ENCODE measurements at places on chromosomes 3 and 15. TPM values are rescaled to one million over a fixed set of nuclear protein-coding genes. Genes with fewer than 3 reads are reported as not detected.

Gene BNC1
- not detected for total RNA-seq

DNA sequence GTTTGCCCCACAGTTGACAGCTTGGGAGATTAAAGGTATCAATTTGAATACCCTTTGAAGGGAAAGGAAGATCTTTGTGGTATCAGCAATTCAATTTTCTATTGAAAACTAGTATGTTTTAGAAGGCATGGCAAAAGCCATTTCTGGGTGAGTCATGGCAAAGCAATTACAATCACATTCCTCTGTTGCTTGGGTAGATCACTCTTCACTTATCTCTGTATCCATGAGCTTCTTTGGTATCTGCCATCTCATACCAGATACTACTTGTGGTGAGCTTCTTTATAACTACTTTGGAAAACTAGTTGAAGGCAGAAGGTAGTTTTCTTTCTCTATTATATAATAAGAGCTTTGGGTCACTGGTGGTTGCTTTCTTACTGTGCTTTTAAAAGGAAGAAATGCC lies 28.3 kb upstream of the LSAMP start:
- DNase-seq: no peak

Gene PSTPIP1
- 0.46 TPM for total RNA-seq

DNA sequence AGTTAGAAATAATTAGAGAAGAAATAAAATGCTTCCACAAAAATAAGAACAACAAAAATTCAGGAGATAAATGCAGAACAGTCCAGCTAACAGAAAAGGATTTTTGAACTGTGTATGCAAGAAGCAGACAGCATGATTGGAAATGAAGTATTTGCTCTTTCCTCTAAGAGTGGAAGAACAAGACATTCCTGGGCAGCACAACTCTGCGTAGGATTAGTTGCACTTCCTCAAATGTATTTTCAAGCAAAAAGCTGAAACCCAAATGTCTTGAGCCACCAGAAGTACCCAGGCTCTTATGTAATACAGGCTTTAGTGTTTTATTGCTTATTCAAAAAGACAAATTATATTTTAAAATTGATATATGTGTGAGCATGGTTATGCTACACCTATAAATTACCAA lies 127.2 kb downstream of the ZBTB20 start:
- no peak for DNase-seq

- no peak for DNase-seq
Measured at GRCh38 chr3:65277798-65278197, 590.0 kb upstream of the ADAMTS9 start.

Gene SH2D7
- not detected for total RNA-seq

DNA sequence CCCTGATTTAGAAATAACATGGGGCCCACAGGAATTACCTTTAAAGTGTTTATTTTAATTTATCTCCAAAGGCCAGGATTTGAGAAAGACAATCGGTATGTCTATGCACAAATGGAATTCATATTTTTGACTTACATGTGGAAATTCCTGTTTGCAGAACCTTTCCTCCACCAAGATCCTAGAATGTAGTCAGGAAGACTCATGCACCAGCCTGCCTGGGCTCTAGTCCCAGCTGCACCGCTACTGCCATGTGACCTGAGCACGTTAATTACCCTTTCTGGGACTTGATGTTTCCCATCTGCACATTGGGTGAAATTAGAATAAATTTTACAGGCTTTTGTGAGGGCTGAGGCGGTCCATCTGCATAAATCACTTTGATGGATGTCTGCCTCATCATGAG lies 194.2 kb downstream of the ATP10A start:
- no peak for DNase-seq

Gene CYP8B1
- 0.08 TPM for total RNA-seq

DNA sequence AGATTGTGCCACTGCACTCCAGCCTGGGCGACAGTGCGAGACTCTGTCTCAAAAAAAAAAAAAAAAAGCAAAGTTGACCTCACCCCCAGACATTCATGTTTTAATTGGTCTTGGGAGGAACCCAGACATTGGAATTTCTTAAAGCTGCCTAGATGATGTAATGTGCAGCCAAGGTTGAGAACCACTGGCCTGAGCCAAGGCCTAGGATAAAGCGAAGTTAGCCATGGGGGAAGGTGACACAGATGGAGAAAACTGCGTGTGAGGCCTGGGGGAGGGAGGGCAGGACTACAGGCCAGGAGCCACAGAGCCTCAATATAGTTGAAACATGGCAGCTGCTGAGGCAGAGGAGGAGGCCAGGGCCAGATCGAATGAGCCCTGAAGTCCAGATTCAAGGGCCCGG lies 21.0 kb downstream of the GLB1 start:
- no peak for DNase-seq

- no peak for DNase-seq
Measured at GRCh38 chr3:4809922-4810321, 169.3 kb upstream of the BHLHE40 start.

Gene TRPC1
- 29.6 TPM for total RNA-seq

Measured in Panc1 (cell line).